ENCODE measurements at places on chromosomes 12 and 14. TPM values are rescaled to one million over a fixed set of nuclear protein-coding genes. Genes with fewer than 3 reads are reported as not detected.

Gene ITGB7
- total RNA-seq, result 1.4 TPM

Gene KRT83
- total RNA-seq, result not detected

Gene UNC79
- total RNA-seq, result 0.16 TPM

Gene ARMH4
- 3.0 TPM for total RNA-seq

Gene KLRC1
- total RNA-seq, result not detected

Gene KRT6A
- 2.5 TPM for total RNA-seq

Gene ABCD2
- 0.09 TPM for total RNA-seq

Gene ALKBH1
- total RNA-seq, result 6.4 TPM

Gene PROX2
- total RNA-seq, result not detected

Gene PZP
- not detected for total RNA-seq

Gene PRR4
- total RNA-seq, result 0.32 TPM

Gene TMTC1
- 28.7 TPM for total RNA-seq

Gene RNASE4
- 31.9 TPM for total RNA-seq

Gene CD27
- total RNA-seq, result not detected

Gene GPR135
- total RNA-seq, result 1.7 TPM

Gene RERG
- not detected for total RNA-seq

Gene B4GALNT3
- under 0.01 TPM for total RNA-seq

Gene GPRC5A
- total RNA-seq, result 7.6 TPM

Gene DACT1
- 20.8 TPM for total RNA-seq

Gene FAM161B
- total RNA-seq, result 2.4 TPM

All from bronchial smooth muscle cell (primary cell).